NCI-H774 (cell line): ENCODE measurements at places on chromosomes 11 and 22.

DNA sequence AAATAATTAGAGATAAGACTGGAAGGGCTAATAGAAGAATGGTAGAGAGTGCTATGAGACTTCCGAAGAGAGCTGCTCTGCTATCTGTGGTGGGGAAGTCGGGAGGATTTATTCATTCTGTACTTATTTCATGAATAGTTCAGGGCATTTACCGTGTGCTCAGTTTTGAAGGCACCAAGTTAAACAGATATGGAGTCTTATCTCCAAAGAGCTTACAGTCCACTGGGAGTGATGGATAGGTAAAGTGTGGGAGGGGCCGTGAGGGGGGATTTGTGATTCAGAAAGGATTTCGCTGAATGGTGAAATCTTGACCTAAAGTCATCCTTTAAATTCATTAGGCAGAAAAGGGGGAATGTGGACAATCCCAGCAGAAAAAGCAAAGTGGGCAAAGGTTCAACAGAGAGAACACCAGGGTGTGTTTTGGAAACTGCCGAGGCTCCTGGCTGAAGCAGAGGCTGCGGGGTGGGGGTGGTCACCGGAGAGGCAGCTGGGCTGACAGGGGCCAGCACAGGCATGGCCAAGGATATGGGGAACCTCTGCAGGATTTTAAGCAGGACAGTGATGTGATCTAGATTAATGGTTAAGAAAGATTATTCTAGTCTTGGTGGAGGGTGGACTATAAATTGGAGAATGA is 91.2 kb downstream of the UBASH3B start:
- no peak for DNase-seq

- DNase-seq: no peak
These were observed 237.5 kb upstream of the CCDC90B start for GRCh38 chr11:83523676-83524075.

- DNase-seq: peak; percentile 19
These were observed 15.5 kb upstream of the ZBTB44 start for GRCh38 chr11:130330101-130330684.

DNA sequence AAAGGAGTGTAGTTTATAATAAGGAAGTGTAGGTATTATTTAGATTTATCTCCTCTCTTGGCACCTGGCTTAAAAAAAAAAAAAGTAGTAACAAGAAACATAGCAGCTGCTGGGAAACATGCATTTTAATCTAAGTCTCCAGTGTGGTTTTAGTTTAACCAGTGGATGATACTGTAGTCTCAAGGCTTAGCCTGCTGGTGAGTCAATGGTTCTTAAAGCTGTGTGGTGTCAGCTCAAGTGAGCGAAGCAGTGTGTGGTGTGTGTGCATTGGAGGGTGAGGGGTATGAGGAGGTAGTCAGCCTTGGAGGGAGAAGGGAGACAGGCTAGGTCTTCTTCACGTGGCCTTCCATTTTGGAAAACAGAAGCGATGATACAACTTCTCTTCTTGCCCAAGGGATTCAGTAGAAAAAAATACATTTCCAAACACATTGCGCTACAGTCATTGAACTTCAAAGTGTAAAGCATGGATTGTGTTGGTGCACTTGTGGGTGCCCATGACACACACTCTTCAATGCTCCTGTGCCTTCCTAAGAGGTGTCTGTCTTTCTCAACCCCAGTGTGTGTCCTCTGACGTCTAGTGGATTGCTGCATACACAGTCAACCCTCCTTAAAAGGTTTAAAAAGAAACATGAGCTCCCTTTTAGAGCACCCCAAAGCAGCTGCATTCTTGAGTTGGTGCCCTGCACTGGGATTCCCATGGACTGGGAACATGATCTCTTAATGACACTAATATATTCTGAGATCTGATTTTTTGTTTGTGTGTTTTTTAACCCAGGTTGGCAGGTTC is 40.1 kb downstream of the ZBTB16 start:
- no peak for DNase-seq
